ENCODE measurements at places on chromosomes 4 and X.

- no peak for DNase-seq
Measured at GRCh38 chr4:54475546-54475945, 182.2 kb upstream of the KIT start.

GRCh38 chr4:15568821-15569220 is 86.3 kb downstream of the FBXL5 start:
- no peak for DNase-seq

- no peak for DNase-seq
Measured at GRCh38 chr4:10034136-10034535, 12.8 kb upstream of the SLC2A9 start.

- no peak for DNase-seq
Measured at GRCh38 chr4:22356987-22357596, 158.8 kb downstream of the ADGRA3 start.

DNA sequence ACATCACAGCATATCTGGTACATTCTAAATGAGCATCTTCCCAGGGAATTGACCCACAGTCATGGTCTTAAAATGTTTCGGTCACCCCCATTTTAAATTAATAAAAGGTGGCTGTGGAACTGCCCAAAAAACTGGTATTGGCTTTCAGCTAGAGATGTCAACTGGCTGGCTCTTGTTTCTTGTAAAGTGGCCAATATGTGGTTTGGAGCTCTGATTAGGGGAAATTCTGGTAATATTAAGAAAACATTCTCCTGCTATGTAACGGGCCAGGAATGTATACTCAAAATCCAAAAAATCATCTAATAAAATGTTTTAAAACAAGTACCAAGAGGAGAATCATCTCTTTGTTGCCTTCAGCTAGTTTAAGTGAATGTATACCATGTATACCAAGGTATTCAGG is 62.0 kb upstream of the VCX2 start:
- DNase-seq = no peak

DNA sequence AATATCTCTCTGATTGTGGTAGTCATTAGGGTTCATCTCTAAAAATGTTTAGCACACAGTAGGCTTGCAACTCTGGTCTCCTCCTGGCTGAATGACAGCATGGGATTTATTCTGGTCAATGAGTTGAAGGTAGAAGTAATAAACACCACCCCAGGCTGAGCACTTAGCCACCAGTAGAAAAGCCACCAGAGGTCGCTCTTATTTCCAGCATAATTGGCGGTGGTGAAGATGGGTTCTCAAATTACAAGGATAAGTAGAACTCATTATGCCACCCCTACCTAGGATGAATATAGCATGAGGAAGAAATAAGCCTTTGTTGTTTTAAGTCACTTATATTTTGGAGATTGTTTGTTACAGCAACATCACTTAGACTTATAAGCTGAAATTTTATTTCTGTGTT is 302.7 kb downstream of the GPM6A start:
- DNase-seq = no peak

DNA sequence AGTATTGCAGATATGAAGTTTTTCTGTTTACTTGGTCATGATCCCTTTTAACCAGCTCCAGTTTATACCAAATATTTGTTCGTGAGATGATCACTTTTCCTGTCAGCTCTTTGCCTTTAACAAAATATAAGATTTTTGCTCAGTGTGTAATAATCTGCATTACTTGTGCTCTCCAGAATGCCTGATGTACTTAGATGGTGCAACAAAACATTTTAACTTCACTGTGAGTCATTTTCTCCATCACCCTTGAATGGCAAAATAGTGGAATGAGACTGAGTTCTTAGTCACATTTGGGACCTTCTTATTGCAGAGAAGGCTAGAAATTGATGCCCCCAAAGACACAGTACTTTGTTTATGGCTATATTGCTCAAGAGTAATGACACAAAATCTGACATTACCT is 252.0 kb downstream of the FRMPD4 start:
- no peak for DNase-seq

DNA sequence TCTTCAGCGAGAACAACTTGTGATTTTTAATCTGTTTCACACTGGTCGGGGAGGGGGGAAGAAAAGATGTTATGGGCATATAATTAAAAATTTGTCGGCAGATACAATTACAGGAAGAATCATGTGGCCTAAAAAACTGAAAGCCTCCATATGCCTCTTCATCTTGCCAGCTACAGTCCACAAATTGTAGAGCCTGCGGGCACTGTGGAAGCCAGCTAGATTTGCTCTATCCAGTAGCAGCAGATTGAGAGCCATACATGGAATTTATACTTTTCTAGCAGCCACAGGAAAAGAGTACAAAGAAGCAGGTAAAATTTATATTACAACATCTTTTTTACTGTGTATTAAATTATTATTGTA is 147.3 kb downstream of the TBL1X start:
- no peak for DNase-seq

DNA sequence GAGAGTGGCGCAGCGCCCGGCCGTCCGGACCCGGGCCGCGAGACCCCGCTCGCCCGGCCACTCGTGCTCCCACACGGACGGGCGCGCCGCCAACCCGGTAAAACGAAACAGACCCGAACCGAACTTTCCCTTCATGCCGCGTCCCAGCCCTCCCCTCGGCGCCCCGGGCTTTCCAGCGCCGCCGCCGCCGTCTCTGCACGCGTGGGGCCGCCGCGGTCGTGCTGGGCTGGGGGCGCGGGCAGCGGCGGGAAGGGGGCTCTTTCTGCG is 222 bp downstream of the SMAD1 start:
- no peak for DNase-seq

- no peak for DNase-seq
Measured at GRCh38 chr4:188824553-188824952, 685.3 kb downstream of the TRIML1 start.

- no peak for DNase-seq
Measured at GRCh38 chrX:17584248-17584681, 153.0 kb upstream of the SCML1 start.

DNA sequence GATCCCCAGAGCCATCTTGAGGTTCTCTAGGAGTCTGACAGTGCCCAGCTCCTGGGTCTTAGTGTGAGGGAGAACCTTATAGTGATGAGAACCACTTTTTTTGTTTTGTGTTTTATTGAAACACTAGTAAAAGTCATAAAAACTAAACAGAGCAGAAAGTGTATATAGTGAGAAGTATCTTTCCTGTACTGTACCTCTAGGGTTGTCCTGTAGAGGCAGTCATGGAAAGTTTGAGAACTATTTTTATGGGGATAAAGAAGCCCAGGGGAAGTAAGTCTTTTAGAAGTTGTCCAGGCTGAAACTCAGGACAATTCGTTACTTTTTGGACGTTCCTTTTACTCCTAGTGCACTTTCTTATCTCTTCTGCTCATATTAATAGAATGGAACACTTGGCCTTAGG is 40.9 kb downstream of the ADH5 start:
- no peak for DNase-seq

DNA sequence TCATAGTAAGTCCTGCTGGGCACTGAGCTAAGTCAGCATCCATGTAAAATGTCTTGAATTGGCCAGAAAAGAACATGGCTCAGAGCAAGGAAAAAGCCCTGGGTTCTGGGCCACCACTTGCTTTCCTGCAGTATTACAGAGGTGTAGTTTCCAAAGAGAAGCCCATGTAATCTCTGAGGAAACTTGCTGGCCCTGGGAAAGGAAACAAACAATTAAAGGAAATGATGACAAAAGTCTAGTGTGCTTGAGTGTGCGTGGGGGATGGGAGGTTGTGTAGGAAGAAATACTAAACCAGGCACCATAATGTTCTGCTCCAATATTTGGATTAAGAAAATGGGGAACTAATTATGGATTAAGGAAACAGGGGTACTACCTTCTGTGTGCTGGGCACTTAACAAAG is 39.5 kb upstream of the SMIM10L2A start:
- no peak for DNase-seq

- DNase-seq = no peak
Measured at GRCh38 chrX:138128027-138128671, 562.2 kb downstream of the ZIC3 start.

DNA sequence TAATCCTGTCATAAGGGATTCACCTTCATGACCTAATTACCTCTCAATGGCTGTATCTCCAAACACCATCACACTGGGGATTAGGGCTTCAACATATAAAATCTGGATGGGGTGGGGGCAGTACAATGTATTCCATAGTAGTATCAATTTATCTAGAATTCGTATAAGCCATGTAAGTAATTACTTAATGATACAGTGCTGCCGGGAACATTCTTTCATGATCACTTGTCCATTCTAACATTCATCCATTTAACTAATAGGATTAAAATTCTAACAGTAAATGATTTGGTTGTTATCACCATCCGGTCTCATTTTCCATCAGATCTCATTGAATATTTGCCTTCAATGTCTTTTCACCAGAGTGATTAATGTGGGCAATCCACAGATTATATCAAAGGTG is 1620.9 kb upstream of the TENM3 start:
- DNase-seq = no peak

DNA sequence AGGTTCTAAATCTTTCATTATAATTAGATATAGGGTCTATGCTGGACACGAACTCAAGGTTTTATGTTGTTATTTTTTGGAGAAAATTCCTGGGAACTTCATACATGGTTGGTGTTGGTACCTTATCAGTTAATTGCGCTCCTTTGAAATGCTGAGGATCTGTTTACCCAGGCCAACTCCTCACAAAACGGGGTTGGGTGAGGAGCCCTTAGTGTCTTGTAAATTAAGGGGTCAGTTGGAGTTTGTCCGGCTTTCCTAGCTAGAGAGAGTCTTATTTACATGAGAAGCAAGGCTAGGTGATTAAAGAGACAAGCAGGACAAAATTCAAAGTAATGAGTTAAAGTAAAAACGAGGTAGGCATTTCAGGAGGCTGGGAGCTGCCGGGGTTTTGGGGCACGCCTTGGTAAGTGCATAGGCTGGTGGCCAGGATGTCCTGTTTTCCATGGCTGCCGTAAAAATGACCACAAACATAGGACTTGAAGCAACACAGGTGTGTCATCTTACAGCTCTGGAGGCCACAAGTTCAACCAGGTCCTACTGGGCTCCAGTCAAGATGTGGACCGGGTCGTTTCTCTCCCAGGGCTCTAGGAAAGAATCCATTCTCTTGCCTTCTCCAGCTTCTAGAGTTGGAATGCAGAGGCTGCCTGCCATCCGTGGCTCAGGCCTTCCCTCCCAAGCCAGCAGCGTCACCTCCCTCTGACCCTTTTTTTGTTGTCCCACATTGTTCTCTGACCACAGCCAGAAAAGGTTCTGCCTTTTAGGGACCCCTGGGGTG is 19.8 kb downstream of the PSAPL1 start:
- DNase-seq = no peak

- DNase-seq = no peak
Measured at GRCh38 chr4:147830102-147830463, 98.2 kb downstream of the ARHGAP10 start.

GRCh38 chr4:187258651-187259401 is 535.2 kb upstream of the FAT1 start:
- DNase-seq = no peak

GRCh38 chr4:8829584-8829983 is 42.1 kb downstream of the HMX1 start:
- DNase-seq = no peak

DNA sequence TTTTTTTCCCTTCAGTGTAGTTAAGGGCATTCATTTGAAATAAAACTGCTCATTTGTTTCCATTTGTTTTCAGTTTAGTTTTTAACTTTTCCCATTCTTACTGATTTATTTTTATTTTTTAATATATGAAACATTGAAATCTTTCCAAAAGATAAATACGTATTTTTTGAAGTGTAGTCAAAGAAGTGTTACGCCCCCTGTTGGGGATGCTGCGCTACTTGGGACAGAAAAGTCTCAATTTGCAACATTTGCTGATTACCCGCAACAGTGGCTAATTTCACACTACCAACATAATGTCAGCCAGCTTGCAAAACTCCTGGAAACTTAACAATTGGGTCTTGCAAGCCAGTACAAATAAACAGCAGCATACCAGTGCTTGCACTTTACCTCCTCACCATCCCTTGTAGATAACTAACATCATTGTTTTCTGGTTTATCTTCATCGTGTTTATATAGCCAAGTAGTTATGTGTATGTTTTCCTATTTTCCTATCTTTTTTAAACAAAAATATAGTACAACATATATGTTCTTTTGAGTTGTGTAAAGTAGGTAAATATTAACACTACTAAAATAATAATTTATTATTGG is 158.6 kb downstream of the STPG2 start:
- DNase-seq = no peak

Data from stimulated activated CD8-positive, alpha-beta memory T cell treated with anti-CD3 and anti-CD28 coated beads, Interleukin-4, amount 100 ng/mL, for 4 hours (primary cell).